ENCODE measurements at places on chromosomes 7 and 10.

GRCh38 chr10:102775201-102775934 lies 31.6 kb downstream of the WBP1L start:
- no peak for DNase-seq

- no peak for DNase-seq
Observed at GRCh38 chr10:4820804-4821401, 5.1 kb upstream of the AKR1E2 start.

- DNase-seq: no peak
Observed at GRCh38 chr7:4765776-4766490, 9.5 kb upstream of the AP5Z1 start.

GRCh38 chr7:4033996-4034395 lies 648.1 kb upstream of the FOXK1 start:
- no peak for DNase-seq

- peak; percentile 72 for DNase-seq
Observed at GRCh38 chr10:29105516-29106215, 183.2 kb upstream of the LYZL1 start.

DNA sequence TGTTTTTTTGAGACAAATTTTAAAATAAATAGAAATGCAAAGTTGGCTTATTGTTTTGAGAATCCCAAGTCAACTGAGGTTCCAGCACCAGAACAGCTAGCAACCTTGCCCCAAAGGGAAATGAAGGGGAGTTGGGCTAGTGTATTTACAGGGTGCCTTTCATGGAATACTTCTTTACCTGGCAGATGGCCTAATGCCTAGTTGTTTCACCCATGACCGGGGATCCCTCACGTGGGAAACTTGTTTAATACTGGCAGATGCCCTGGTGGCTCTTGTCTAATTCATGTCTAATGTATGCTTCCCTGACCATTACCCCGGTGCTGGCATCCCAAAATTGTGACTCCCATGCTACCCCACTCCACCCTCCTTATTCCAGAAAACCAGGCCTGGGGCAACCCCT lies 861.1 kb upstream of the ZWINT start:
- DNase-seq: no peak

DNA sequence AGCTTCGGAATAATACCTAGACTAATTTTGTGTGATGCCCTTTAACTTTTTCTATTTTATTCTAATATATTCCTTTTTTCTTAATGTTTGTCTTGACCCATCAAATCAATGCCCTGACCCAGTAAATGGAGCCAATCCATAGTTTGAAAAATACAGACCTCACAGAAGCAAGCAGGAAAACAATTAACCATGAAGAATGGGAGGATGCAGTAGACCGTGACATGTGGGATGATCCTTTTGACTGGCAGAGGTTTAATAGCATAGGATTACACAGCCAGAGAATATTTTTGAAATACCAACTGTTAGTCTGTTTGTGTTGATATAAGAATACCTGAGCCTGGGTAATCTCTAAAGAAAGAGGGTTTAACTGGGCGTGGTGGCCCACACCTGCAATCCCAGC lies 142.6 kb upstream of the NEBL start:
- DNase-seq: no peak

GRCh38 chr10:102648889-102649796 lies 4.9 kb downstream of the TRIM8 start:
- peak; percentile 34 for DNase-seq

DNA sequence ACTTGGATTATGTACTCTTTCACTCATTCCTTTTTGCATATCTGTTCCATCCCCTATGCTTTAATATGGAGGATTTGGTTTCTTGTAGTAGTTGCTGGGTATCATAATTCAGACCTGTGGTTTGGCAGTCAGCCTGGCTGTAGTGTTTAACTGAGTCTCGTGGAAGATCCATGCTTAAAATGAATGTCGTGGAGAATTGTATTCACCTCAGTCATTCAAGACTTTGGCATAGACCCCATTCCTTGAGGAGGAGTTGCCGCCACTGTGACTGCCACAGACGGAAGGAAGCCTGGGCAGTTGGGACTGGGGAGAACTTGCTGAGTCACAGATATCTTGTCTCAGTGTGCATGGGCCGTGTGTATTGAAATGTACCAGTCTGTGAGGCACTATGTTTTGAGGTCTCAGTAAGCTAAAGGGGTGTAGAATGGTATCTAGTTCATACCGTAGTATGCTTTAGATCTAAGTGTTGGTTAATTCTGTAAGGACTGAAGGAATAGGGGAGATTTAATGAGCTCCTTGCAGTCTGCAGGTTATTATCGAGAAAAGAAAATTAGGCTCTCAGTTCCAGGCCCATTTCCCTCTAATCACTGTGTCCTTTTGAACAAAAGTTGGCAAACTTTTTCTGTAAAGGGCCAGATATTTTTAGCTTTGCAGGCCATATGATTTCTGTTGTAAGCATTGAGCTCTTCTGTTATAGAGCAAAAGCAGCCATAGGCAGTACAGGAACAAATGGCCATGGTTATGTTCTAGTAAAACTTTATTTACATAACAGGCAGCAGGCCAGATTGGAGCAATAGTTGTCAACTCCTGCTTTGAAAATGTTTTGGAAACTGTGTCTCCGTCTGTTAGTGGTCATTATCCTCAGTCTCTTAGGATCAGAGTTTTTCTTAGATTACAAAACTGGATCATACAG lies 76.8 kb downstream of the TPST1 start:
- peak; percentile 94 for DNase-seq

DNA sequence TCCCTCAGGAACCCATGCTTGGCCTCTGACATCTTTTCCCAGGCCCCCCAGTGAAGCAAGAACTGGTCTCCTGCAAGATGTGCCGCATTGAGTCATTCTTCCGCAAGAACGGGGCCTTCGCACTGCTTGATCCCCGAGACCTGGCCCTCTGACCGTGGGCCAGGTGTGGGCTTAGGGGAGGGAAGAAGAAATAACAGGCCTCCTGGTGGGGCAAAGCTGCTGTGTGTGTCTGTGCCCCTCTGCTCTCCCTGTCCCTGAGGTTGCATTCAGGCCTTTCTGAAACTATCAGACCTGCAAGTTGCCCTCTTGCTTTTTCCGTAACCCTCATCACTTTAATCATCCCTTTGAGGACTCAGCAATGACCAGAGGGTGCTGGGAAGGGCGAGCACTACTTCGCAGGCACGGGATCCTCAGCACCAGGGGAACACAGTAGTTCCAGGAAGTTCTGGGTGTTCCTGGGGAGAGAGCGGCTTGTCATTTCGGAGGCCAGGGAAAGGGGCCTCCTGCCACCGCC lies 6.0 kb downstream of the ATP6V1F start:
- DNase-seq: no peak

DNA sequence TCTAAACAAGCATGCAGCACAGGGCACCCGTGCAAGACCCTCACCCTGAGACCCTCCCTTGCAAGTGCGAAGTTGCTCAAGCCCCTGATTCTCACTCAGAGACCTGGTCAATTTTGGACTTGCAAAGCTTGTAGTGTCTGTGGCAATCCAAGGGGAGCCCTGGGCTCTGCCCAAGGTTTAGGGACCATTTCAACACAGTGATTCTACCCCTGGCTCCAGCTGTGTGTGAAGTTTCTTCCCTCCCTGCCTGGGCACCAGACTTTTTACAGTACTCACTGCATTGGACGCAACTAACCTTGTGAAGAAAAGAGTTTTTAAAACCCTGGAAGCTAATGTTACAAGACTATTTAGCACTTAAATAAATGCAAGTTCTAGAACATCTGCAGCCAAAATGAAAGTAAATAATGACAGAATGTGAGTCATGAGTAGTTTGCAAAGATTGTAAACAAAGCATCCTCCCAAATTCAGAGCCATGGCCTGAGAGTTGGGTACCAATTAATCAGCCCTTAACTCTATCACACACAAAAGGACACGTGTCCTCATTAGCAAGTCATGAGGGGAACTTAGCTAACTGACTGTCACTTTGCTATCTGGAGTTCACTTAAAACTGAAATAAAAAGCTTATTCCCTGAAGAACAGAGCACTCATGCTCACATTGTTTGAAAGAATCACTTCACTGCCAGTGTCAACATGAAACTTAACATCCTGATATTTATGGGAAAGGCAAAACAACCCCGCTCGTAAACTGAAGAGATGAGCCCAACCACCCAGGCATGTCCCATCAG lies 48.1 kb downstream of the RGS10 start:
- DNase-seq: no peak

DNA sequence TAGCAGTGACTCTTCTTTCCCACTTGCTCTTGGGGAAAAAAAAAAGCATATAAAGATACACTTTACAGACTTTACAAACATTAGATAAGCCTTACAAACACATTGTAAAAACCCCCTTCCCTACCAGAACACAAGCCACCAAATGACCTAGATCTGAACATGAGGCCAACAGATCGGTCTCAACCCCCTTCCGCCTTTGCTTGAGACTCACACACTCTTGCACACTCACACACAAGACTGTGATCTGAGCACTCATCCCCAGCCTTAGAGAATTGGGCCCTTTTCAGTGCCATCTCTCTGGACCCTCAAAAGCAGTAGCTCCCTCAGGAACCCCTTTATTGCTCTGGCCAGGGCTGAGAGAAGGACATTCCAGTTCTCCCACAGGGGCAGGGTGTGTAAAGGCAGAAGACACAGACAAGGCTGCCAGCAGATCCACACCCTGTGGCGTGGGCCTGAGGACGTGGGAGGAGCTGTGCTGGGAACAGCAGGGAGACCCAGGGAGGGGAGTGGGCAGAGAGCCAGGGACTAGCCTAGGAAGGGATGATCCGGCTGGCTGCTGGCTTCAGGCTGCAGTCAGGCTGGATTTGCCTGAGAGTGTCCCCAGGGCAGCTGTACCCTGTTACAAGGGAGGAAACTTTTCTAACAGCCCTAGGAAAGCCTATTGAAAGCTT lies 206.7 kb downstream of the KIAA1217 start:
- DNase-seq: no peak

DNA sequence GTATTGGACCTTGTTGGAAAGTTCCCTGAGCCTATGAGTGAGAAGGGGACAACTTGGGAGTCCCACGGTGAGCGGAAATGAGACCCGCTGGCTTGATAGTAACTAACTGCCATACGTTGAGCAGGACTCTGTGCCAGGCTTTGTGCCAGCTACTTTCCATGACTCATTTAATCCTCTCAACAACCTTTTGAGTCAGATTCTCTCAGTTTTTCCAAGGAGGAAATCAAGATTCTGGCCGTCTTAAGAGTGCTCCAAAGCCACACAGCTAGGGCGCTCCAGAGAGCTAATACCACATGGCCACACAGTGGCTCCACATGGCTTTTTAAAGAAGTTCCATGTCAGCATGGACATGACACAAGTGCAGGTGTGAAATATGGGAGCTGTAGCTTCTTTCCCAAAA lies 55.7 kb downstream of the NOD1 start:
- no peak for DNase-seq
